ENCODE measurements at places on chromosomes 11 and 22.
A peak's percentile ranks its signal among the peaks of the same experiment; 100 is the strongest.

DNA sequence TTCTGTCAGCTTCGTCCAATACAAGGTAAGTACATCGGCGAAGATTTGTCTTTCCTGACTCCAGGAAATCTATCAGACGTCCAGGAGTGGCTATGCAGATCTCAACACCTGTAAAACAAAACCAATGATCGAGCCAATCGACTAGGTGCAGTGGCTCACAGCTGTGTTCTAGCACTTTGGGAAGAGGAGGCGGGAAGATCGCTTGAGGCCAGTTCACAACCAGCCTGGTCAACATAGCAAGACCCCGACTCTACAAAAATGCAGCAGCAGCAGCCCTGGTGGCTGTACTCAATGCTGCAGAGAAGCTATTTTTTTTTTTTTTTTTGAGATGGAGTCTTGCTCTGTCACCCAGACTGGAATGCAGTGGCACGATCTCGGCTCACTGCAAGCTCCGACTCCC, 11.2 kb downstream of the DDX17 start:
- no peak for DNase-seq

DNA sequence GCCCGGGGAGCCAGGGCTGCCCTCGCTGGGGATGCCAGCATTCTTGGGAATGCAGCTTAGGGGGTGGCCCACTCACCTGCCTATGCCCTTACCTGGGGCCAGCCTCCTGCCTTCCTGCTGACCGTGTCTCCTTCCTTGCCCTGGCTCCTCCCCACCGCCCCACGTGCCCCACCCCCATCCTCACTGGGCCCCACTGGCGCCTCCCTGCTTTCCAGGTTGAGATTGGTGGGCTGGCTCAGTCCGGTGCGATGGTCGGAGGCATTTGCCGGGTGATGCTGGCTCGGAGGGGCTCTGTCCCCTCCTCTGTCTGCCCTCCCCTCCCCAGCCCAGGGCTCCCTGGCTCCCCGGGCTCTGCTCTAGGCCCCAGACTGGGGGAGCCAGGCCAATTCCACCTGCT, 34.1 kb upstream of the GRAMD4 start:
- no peak for DNase-seq

DNA sequence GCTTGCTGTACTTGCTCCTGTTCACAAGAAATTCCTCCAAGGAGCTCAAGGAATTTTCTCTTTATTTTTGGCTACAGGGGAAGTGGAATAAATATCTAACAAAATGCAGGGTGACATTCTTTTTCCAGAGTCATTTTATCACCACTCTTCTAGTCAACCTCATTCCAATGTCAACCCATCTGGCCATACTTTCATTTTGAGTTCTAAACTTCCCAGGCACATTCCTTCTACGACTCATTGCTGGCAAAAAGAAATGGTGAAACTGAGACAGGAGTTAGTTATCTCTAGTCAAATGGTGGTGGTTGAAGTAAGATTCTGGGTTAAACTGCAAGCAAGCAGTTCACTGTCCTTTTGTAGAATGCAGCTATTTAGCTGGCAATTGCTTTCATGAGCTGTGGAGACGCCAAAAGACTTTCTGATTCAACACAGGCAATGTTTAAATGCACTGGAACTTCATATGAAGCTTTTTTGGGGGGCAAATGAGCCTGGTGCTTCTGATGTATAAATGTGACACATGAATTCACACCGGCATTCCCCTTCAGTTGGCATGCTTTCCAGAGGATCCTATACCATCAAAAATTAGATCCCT, 304.6 kb downstream of the CADM1 start:
- DNase-seq, result no peak

GRCh38 chr11:128624269-128625175, 37.2 kb upstream of the ETS1 start:
- peak; percentile 67 for DNase-seq

DNA sequence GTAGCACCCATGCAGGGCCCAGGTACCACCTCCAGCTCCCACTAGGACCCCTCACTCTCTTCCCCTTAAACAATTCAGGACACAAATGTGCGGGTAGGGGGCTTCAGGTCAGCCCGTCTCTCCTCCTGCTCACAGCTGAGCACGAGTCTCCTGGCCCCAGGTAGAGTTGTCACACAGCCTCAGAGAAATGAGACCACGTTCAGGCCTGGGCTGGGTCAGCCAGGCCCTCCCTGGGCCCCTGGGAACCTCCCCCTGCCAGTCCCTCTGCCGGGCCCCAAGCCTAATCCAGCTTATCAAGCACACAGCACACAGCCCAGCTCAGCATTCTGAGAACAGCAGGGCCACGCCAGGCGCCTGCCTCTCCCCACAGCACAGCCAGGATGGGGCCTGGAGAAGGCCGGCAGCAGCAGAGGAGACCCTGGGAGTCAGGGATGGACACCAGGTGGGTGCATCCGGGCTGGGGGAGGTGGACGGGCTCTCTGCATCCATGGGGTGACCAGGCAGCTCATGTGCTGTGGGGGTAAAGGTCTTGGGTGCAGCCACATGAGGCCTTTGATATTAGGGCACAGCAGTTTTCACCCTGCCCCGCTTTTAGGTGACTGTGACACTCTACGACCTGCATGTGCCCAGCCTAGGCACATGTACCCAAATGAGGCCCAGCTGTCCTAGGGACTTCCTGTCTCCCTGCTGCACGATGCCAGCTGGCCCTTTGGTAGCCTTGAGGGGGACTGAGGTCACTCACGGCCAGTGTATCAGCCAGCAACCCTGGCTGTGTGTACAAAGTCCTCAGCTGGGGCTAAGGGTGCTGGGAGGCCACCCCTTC, 87.0 kb downstream of the MORC2 start:
- no peak for DNase-seq

DNA sequence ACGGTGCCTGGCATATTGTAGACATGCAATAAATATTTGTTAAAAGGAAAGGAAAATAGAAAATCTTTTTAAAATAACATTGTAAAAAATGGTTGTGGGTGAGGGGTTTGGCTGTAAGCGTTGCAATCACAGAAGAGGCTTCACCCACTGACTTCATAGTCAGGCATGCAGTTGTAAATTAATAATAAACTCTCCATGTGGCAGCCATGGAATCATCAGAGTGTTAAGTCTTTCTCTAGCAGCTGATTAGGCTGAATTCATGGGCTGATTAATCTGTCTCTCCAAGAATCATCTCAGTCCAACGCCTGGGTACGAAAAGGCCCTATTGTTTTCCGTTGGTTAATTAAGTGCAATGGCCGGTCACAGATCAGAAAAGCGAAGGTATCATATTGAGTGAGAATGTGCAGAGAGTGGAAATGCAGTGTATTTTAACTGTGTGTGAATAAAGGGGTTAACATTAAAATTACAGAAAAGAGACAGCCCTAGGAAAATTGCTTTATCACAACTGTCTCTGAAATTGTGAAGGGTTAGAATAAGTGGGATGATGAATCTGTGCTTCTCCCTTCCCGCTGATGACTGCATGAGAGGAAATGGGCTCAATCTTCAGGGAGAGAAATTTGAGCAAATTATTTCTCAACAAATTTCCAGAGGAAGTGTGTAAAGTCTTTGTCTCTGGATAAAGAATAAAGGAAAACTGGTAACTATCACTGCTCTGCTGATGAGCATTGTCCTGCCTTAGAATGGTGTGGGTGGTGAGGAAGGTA, 269.0 kb downstream of the FAM76B start:
- DNase-seq, result no peak

DNA sequence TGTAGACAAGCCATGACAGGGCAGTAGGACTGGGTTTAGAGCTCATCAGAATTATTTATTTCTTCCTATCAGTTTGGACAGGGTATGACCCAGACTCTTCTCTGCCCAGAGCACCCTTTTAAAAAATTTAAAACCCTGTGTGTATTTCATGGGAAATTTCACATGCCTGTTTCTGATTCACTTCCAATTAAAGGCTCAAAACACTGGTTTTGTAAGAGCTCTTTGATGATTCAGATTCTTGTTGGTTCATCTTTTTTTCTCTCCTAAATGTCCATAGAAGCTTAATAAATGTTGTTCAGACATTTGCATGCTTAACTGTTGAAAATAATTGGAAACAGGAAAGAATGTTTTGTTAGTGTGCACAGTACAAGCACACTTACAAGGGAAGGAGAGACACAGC, 13.8 kb downstream of the FLI1 start:
- DNase-seq, result no peak

DNA sequence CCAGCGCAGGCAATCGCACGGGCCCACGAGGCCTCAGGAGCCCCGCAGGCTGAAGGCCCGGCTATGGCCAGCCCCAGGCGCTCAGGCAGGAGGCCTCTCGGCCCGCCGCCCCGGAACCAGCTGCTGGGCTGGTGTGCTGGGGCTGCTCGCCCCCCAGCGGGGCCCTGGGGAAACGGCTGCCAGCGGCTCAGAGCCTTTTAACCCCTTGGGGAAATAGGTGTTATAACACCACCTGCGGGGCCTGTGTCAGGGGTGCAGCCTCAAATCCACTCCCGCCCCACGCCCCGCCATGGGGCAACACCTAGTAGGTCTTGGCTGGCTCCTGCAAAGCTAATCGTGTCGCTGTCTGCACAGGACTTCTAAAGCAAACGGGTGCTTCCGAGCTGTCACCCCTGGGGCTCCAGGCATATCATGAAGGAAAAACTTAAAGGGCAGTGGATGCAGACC, 237.4 kb downstream of the TTC28 start:
- DNase-seq, result peak; percentile 86

DNA sequence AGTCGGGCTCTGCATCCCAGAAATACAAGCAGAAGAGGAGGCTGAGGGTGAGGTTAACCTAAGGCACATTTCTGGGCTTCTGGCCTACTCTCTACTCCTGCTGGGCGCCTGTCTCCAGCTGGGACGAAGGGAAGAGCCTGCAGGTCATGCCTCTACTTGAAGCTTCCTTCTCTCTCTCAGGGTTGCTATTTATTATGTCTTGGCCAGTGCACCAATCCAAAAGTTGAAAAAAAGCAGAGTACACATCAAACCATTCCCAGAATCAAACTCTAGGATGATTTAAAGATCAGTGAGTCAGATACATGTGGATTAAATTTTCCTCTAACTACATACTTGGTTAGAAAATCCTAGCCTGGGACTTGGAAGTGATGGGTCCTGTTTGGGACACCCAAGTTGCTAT, 60.2 kb upstream of the CDON start:
- DNase-seq, result no peak

DNA sequence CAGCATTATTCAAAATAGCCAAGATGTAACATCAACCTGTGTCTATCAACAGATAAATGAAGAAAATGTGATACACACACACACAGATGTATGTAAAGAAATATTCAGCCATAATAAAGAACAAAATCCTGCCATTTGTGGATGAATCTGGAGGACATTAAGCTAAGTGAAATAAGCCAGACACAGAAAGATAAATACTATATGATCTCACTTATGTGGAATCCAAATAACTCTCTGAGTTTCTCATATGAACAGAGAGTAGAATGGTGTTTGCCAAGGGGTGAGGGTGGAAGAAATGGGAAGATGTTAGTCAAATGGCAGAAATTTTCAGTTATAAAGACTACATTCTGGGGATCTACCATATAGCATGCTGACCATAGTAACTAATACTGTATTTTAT, 224.2 kb downstream of the GUCY1A2 start:
- DNase-seq, result no peak

DNA sequence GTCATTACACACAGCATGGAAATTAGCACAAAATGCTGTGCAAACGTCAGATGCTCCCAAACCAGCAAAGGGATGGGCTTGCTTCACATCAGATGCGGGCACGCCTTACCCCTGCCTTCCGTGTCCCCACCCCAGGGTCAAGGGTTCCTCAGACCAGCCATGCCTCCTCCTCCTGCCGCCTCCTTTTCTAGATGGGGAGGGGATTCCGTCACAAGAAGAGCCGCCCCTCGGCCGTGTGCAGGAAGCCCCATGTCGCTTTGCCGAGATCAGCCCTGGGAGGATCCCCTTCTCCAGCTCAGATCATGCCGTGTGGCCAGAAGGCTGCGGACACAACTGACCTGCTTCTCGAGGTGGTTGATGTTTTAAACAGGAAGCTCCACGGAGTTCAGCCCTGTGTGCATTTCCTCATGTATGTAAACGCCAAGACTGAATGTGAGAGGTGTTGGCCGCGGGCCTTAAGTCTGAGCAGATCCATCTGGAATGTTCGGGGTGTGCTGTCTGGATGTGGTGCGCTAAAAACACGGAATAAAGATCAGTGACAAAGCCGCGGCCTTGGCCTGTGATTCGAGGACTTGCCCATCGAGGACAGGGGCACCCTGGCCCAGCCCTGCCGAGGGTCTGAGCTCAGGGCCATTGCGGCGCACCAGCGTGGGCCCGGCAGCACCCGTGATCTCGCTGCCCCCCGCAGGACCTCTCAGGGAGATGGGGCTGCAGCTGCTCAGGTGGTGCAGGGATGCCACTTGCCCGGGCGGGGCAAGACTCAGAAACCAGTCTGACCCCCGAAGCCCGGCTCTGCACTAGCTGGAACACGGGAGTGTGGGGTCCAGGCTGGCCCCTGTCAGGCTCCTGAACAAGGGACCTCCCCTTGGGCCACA, 412.9 kb downstream of the TBC1D22A start:
- DNase-seq, result no peak

DNA sequence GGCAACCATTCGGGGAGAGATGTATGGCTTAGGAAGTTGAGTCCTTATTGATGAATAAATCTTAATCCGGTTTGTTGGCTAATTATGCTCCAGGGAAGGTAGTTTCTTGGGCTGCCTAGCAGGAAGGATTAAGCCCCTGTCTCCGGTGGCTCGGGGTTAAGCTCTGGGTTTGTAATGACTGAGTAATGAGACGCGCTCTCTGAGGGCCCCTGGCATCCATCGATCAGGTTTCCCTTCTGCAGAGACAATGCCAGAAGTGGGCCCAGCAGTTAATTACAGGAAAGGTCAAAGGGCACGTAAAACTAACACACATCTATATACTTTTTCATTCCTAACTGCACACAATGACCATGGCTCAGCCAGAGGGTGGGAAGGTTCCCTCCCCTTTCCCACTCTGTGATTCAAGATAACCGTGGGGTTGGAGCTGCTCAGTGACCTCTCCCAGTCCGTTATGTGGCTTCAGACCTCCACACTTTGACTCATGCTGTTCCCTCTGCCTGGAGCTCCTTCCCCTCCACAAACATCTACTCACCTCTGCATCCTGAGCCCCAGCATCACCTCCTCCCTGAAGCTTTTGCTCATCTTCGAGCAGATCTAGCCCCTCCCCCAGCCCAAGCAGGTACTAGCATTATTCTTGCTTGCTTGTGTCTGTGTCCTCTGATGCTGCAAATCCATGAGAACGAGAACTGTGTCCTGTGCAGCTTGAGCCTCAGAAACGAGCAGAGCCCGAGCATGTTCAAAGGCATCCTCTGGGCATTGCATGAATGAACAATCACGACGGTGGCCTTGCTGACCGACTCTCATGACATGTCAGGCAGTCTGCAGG, 16.6 kb downstream of the SCUBE1 start:
- DNase-seq, result no peak

DNA sequence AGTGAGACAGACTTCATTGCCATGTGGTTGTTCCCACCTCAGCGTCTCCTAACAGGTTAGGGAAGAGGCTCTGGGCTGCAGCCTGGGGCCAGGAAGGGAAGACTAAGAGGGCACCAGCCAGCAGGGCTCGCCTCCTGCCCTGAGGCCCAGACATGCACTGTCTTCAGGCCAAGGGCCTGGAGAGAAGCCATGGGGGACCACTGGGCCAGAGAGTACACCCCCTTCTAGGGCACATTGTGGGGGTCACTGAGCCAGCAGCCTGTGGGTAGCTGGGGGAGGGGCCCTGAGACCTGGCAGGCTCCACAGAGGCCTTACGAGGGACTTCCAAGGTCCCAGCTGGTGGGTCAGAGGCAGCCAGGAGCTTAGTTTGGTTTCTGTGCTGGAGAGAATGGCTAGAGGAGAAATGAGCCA, 25.0 kb upstream of the MYRF start:
- no peak for DNase-seq

GRCh38 chr11:130999992-131000770, 83.9 kb upstream of the SNX19 start:
- DNase-seq, result no peak

Measured in GM10248 (cell line).